ENCODE measurements at places on chromosomes 16 and 17.

DNA sequence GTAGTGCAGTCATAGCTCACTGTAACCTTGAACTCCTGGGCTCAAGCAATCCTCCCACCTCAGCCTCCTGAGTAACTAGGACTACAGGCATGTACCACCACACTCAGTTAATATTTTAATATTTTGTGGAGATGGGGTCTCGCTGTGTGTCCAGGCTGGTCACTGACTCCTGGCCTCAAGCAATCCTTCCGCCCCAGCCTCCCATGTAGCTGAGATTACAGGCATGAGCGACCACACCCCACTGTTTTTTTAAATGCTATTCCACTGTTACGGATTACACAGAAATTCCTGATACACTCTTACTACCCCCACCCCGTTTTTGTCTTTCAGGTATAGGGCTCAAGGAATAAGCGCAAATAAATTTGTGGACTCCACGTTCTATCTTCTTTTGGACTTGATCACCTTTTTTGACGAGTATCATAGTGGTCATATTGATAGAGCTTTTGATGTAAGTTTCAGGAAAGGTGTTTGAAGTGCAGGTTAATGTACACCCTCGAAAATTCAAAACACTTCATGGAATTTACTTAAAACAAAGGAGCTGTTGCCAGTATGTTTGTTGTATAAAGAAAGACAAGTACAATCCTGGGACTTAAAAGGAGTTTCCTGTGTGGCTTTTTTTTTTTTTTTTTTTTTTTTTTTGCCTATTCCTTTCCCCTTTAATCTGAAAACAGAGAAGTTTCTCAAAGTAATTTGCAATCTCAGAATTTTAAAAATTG lies 26.2 kb upstream of the SLC12A3 start:
- DNase-seq, result no peak

DNA sequence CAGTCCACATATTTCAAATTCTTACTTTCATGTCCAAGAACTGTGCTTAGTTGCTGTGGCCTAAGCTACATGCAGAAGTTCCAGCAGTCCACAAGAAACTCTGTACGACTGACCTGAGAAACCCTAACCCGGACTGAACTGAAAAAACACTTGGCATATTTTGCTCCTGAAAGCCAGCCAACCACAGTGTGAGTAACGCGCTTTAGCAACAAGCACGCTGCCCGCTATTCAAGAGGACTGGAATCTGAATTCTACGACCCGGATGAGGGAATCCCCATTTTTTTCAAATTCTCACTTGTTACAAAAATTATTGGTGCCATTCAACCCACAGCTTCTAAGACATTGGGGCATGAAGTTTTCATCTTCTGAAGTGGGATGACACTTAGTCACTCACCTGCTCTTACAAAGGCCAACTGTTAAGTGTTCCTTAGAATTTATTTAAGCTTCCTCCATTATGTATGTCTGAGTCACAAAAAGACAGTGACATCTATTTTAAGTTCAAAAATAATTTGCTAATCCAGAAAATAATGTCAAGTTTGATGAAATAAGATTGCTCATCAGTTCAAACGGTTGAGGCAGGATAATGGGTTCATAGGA lies 78.7 kb downstream of the CDYL2 start:
- DNase-seq, result no peak

- DNase-seq, result no peak
Measured at GRCh38 chr16:89026121-89026612, 49.2 kb upstream of the CBFA2T3 start.

GRCh38 chr16:49366669-49367068 lies 6.9 kb upstream of the C16orf78 start:
- no peak for DNase-seq

DNA sequence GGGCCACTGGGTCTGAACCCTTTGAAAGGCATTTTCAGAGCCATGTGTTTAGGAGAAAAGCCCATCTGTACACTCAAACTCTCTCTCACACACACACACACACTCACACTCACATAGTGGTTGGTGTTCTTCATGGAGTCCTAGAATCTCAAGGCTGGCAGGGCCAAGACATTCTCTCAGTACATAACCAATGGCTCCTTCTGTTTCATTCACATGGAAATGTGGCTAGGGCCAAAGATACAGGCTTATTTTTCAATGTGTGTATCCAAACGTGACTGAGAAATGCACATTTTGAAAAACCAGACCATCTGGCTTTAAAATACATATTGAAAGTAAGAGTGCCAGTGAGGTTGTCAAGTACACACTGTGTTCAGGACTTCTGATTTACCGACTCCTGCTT lies 59.0 kb upstream of the SALL1 start:
- no peak for DNase-seq

- peak; percentile 70 for DNase-seq
Measured at GRCh38 chr17:58249270-58250133, 11.1 kb downstream of the LPO start.

DNA sequence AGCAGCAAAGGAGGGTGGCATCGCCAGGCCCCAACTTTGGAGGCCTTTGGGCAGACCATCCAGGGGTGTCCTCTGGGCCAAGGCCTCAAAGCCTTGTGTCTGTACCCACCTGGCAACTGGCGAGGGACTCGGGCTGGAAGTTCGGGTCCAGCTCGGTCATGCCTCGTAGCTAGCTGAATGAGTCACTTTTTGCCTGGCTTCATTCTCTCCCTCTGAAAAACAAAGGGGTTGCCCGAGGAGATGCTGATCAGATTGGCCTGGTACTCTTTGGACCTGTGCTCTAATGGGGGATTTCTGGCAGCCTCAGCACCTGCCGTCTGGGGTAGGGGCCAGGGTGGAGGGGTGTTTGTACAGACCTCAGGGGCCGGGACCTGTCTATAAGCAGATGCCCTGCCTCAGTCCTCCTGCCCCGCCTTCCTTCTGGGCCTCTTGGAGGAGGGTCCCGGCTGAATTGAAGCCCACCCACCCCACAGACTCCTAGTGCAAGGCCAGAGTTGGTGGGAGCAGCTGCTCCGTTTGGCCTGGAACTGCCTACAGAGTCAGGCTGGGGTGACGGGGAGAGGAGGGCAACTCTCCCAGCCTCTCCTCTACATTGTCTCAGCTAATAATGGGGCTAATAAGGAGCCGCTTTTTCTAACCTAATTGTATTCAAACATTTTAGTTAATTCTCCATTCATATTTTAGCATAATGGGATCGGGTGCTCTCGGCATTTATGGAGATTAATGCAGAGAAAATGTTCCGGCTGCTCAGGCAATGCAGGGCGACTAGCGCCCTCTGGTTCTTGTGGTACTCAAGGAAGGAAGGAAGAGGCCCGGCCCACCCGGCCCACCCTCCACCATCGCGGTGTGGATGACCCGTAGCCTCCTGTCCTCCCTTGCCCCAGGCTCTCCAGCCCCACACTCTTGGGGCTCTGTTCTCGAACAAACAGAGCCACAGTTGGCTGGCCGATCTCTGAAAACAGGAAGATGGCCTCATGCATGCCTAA lies 21.4 kb upstream of the ABCC3 start:
- no peak for DNase-seq

DNA sequence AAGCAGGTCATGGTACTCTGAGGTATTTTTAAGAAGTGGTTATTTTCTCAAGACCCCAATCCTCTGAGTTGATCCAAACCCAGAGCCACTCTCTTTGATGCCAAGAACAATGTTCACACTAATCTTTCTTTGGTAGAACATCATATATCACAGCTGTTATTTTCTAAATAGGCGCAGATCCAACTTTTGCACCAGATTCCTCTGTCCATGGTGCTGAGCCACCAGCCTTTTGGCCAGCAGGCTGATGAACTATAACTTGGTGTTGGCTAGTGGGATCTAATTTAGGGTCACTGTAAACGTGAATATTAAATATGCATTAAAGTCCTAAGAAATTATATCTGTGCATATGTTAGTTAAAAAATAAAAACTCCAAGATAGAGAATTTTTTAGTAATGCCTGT lies 7.0 kb upstream of the ZKSCAN2 start:
- DNase-seq, result no peak

DNA sequence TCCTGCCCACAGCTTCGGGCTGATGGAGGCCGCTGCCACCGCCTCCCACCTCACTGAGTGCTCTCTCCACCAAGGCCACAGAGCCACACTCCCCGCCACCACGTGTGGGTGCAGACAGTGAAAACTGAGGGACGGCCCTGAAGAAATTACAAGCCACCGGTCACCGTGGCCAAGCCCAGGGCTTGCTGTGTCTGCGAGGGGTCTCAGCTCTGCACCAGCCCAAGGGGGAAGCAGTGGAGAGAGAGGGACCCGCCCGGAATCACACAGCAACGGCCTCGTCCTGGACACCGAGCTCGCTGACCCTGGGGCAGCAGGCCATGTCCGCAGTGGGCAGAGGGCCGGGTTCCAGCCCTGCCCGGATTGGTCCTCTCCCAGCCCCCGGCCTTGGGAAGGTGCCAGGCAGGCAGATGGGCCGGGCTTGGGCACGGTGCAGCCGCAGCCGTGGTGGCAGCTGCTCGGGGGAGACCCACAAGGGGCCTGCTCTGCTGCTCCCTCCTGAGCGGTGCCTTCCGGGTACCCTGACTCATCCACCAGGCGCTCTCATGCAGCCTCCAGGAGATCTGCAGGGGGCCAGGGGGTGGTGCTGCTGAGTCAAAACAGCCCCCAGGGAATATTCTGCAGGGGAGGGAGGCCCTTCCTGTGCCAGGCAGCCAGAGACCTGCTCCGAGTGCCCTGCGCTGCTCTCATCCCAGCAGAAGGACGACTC lies 52.0 kb downstream of the CBFA2T3 start:
- no peak for DNase-seq

- no peak for DNase-seq
Measured at GRCh38 chr16:1938316-1938715, 4.7 kb downstream of the MSRB1 start.

DNA sequence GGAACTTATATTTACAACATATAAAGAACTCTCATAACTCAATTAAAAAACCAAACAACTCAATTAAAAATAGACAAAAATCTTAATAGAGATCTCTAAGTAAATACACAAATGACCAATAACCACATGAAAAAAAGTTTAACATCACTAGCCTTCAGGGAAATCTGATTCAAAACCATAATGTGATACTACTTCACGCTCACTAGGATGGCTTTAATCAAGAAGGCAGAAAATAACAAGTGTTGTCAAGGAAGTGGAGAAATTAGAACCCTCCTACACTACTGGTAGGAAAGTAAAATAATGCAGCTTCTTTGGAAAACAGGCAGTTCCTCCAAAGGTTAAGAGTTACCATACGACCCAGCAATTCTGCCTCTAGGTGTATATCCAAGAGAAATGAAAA lies 8.4 kb downstream of the PHF12 start:
- no peak for DNase-seq

- DNase-seq, result no peak
Measured at GRCh38 chr17:7707446-7707845, 2.4 kb downstream of the EFNB3 start.

GRCh38 chr16:25700547-25700946 lies 8.8 kb downstream of the HS3ST4 start:
- DNase-seq, result no peak

GRCh38 chr17:7439462-7440112 lies at the start of gene FGF11:
Gene FGF11 (plus strand): TSS chr17:7439512. CDS start chr17:7439621, 109 bp downstream.
- no peak for DNase-seq

- DNase-seq, result no peak
Measured at GRCh38 chr17:14270508-14270907, 30.4 kb upstream of the HS3ST3B1 start.

DNA sequence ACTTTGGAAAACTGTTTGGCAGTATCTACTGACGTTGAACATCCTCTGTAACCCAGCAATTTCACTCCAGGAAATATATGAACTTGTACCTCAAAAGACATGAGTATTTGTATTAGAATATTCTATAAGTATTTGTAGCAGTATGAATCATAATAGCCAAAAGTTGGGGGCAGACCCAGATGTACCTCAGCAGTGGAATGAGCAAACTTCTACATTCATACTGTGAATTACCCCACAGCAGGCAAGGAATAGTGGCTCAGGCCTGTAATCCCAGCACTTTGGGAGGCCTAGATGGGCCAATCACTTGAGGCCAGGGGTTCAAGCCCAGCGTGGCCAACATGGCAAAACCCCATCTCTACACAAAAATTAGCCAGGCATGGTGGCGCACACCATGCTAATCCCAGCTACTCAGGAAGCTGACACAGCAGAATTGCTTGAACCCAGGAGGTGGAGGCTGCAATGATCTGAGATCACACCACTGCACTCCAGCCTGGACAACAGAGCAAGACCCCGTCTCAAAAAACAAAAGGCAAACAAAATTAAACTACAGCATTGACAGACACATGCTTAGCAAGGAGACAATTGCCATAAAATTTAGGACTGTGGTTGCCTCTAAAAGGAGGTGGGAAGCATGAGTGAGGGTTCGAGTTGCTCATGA lies 11.2 kb upstream of the HELZ start:
- no peak for DNase-seq

DNA sequence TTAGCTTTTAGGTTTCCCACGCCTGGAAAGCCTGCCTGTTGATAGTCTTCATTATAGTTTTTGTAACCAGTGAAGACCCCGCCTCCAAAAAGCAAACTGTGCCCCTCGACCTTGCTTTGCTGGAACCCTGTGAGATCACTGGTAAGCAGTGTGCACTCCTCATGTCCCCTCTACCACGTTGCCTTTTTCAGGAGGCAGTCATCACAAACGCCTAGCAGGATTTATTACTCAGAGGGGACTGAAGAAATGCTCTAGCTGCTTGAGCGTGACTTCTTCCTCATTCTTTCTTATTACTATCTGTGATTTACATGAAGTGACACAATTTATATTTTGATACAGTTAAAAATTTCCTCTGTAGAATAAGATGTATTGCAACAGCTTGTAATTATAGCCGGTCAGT lies 6.5 kb upstream of the KRTAP3-1 start:
- no peak for DNase-seq

GRCh38 chr17:45149037-45149668 lies 878 bp downstream of the HEXIM1 start:
- DNase-seq, result no peak

- DNase-seq, result no peak
Measured at GRCh38 chr17:41420134-41420533, 4.3 kb downstream of the KRT37 start.

DNA sequence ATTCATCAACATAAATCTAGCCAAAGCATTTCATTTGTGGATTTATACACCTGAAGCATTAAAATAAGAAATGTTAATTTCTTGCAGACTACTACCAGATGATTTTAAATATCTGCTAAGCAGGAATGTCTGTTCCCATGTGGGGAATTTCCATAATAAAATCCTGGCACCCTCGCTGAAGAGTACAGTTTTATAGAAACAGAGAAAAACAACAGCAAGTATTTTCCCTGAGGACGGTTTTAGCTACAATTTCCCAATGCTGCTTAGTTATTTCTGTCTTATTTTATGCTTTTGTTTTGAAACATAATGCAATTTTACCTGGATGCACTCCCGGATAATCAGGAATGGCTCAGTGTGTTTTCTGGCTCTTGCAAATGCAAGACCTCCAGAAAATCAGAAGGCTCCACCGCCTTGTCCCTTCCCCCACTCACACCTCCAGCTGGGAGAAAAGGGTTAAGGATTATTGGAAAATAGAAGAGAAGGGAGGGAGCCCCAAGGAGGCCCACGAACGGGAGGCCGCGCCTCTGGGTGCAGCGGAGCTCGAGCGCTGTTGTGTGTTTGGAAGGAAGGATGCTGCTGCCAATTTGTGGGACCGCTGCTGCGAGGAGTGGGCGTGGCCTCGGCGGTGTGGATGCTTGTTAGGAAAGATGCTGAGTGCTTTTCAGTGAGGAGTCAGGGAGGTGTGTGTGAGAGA lies at the start of gene CNTNAP4:
Gene CNTNAP4, plus strand, starts transcription at position 657 of the 694 bp plus-strand sequence. CDS start 262 bp downstream, outside the sequence.
- no peak for DNase-seq

GRCh38 chr16:85107083-85107482 lies 5.2 kb downstream of the CIBAR2 start:
- no peak for DNase-seq
